Daoy (cell line): ENCODE measurements at places on chromosomes 13 and 19. TPM values are rescaled to one million over a fixed set of nuclear protein-coding genes. Genes with fewer than 3 reads are reported as not detected.

Gene PTH2
- total RNA-seq, result not detected in 2 replicates

Gene OR10H1
- total RNA-seq, result not detected in 2 replicates

Gene LAIR1
- not detected in 2 replicates for total RNA-seq

Gene CGB8
- total RNA-seq, result 27.8 and 31.4 TPM in 2 replicates

Gene JOSD2
- total RNA-seq, result 17.6 and 26.2 TPM in 2 replicates

Gene ZNF490
- total RNA-seq, result 3.5 and 4.5 TPM in 2 replicates

Gene ZNF626
- 1.6 and 5.5 TPM in 2 replicates for total RNA-seq

Gene SIGLEC10
- not detected in 2 replicates for total RNA-seq
